T-helper 1 cell (primary cell): ENCODE measurements at places on chromosomes 13 and 19.

DNA sequence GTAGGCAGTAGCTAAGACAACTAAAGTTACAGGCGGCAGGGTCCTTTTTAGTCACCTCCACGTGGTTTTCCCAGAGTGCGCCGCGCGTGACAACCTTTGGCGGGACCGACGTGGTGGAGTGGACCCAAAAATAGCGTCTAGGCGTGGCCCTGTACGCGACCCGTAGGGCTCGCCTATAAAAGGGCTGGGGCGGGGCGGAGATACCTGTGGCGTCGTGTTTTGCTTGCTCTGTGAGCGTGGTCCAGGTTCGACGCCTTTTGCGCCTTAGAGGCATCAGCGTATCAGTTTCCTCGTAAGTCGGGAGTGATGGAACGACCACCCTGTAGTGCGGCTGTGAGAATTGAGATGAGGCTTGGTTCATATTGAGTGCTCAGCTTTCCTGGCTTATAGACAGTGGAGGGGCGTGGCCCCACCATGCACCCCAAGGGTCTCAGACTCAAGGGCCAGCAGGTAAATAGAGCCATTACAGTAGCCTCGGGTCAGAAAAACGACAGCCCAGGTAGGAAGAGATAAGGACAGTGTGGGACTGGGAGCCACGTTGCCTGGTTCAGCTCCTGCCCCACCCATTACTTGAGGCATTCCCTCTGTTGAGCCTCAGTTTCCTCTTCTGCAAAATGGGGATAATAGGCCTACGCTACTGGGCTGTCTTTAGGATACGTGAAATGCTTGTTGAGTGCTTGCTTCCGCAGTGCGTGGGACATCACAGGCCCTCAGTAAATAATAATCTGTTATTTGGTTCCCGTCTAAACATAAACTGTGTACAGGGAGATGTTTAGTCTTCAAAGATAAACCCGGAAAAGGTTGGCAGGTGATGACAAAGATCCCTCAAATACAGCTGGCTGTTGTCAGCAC is 693 bp upstream of the TMED1 start:
- peak; percentile 66 for DNase-seq

GRCh38 chr13:96646101-96646500 is 348.2 kb downstream of the OXGR1 start:
- DNase-seq, result no peak

GRCh38 chr19:11240008-11240444 is 607 bp downstream of the ANGPTL8 start:
- no peak for DNase-seq

GRCh38 chr19:55471266-55471665 is 5.2 kb upstream of the ZNF628 start:
- DNase-seq, result no peak

- DNase-seq, result no peak
Observed at GRCh38 chr13:95073747-95074311, 227.4 kb downstream of the ABCC4 start.

DNA sequence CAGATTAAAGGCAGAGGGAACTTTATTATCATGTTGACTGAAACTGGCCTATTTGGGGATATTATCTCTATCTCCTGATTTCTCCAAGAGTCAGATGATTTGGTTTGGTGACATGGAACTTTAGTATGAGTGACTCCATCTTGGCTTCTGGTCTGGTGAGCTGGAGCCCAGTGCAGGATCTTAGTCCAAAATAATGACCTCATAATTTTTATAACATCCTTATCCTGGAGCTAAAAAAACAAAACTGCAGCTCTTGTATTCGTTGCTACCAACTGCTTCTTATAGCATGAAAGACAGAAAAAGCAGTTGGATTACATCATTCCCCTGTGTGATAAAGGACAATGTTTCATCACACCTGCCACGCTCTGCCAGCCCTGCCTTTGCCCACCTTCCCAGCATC is 39.3 kb upstream of the RNF17 start:
- DNase-seq, result no peak

DNA sequence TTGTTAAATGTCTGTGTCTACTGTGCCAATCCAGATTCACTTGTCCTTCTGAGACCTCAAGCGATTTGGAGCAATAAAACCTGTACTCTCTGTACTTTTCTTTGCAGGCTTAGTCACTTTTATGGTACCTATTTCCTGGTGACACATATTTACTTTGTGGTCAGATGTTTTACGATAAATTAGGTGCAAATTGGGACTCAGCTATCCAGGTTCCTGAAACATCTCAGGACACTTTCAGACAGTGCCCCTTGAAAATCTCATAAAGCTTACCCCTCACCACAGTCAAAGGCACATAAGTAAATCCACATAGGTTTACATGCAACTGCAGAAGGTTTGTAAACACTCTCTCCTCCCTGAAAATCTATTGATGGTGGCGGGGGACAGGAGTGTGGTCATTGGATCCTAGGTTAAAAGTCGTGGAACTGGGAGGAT is 438.8 kb downstream of the EFNB2 start:
- DNase-seq, result no peak

DNA sequence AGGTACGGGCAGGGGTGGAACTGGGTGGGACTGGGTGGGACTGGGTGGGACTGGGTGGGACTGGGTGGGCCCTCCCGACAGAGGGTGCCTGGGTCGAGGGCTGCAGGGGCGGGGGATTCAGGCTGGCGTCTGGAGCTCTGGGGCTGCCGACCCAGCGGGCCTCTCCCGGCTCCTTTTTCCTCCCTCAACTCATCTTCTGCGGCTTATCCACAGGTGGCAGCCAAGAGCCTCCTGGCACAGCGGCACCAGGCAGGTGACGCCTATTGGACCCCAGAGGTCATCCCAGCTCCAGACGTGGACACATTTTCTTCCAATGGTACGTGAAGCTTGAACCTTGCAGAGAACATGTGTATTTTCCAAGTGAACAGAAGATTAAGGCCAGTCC is 533 bp downstream of the ZNF544 start:
- no peak for DNase-seq

DNA sequence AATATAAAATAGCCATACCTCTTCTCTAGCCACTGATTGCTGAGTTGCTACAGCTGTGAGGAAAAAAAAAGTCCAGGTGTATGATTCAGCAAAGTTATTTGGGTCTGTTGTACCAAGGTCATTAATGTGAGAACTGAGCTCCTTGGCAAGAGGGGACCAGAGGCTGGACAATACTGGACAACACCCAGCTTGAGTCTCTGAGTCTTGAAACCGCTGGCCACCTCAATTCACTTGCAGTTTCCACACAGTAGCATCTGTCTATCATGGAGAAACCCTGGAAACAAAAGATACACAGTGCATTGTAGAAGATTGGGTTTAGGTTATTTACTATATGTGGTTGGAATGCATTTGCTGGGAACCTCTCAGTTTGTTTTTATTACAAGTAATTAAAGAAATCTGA is 60.4 kb downstream of the WDFY2 start:
- DNase-seq, result no peak
